Brain microvascular endothelial cell (primary cell): ENCODE measurements at places on chromosomes 11 and 22.
A peak's percentile ranks its signal among the peaks of the same experiment; 100 is the strongest.

GRCh38 chr22:44100411-44100810 is 76.3 kb downstream of the PARVB start:
- no peak for DNase-seq

- DNase-seq, result no peak
Observed at GRCh38 chr11:73728000-73728399, 32.9 kb downstream of the RAB6A start.

GRCh38 chr11:100965346-100965745 is 164.3 kb downstream of the PGR start:
- no peak for DNase-seq

DNA sequence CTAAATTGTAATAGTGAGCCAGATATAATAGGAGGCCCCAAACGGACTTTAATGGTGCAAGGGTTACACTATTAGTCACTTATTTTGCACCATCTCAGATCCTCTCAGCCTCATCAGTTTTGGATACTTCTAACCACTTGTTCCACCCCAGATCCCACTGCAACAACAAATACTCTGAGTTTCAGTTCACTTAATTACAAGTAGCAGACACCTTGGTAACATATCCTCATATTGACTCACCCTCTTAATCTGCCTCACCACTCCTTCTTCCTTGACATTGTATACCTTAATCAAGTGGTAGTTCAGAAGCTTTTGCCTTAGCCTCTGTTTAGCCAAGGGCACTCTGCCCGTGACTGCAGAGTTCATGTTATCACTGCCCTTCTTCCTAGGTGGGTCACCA is 256.1 kb upstream of the UBASH3B start:
- DNase-seq, result no peak

GRCh38 chr22:24107661-24108060 is 73.6 kb upstream of the SUSD2 start:
- peak; percentile 61 for DNase-seq

GRCh38 chr22:28874061-28874460 is 9.3 kb upstream of the ZNRF3 start:
- no peak for DNase-seq

- DNase-seq, result no peak
Observed at GRCh38 chr22:17637490-17638181, 921 bp upstream of the BCL2L13 start.

DNA sequence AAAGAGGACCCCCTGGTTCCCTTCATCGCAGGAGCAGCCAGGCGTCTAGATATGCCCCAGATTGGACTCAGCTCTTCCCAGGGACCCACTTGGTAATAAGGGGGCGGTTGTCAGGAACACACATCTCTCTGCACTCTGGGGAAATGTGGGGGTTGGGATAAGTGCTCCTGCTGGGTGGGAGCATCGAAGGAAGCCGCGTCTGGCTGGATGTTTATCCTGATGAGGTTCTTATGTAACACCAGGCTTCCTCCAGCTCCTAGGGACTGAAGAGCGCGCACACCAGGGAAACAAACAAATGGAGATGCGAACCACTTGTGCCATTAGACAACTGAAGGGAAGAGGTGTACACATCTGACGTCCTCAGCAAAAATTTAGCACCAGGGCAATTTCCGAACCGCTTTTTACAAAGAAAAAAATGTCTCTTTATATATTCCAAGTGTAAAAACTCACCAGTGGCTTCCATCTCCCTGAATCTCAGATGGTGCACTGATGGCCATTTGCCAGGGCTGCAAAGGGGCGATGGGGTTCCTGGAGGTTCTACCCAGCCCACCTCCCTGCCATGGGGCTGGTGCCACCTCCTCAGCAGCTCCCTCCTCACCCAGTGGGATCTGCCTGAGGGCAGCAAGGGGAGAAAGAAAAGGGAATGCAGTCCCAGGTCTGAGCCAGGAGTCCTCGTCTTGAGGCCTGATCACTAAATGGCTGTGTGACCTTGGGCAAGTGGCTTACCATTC is 89.4 kb downstream of the PKNOX2 start:
- no peak for DNase-seq

- no peak for DNase-seq
Observed at GRCh38 chr11:47215366-47215910, 664 bp downstream of the DDB2 start.

DNA sequence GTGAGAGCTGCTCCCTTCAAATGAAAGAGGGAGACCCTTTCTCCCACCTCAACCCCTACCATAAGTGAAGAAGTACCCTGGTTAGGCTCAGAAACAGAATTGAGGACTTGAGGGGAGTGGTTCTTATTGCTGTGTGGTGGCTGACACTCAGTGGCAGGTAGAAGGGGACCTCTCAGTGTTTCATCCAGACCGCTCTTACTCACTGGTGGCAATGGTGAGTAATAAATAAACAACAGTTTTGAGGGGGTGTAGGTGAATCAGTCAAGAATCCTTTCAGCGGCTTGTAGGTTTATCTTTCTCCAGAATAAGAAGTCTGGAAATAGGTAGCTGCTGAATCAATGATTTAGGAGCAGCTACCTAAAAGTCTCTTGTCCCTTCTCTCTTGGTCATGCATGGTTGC is 403.4 kb upstream of the B3GAT1 start:
- DNase-seq, result no peak

DNA sequence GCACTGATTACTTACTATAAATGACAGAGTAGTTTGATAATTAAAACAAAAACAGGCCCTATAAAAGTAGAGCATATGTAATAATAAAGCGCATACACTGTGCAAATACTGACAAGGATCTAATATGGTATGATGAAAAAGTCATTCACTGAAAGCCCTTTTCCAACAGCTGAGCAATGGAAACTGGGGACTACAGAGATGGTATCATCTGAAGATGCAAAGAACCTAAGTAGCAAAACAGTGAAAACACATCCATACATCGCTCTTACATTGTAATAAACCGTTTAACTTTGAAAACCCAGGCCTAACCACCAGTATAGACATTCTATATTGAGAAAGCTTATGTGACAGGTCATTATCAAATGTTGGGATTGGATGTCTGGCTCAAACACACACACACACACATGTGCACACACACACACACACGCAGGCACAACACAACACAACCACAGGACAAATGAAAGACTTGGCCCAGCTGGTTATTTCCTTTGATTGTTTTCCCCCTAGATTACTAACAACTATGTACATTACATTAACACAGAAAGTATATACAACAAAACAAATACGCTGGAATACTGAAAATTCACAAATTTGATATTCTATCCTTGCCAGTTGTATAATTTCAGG is 119.5 kb downstream of the APOL5 start:
- no peak for DNase-seq

GRCh38 chr22:37806409-37807333 is 1.1 kb upstream of the GCAT start:
- no peak for DNase-seq

- no peak for DNase-seq
Observed at GRCh38 chr11:43542750-43543712, 137.5 kb upstream of the HSD17B12 start.

GRCh38 chr22:19105867-19106802 is 16.1 kb downstream of the DGCR2 start:
- no peak for DNase-seq

DNA sequence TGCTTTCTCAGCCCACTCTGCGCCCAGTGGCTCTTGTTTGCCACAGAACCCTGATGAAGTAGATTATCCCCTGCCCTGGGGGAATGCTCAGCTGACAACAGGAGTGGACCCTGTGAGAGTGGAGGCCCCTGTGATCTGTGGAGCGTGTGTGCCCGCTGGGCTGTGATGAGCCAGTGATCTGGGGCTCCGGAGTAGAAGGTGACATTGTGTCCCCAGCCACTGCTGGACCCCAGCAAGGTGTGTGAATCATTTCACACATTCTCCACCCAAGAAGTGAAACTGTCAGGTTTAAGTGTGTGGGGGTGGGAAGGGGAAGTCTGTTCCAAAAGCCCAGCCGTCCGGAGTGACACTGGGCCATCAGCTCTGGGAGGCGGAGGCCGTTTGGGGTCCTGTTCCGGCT is 33.1 kb upstream of the GRAMD4 start:
- no peak for DNase-seq

- no peak for DNase-seq
Observed at GRCh38 chr11:101741479-101742175, 157.8 kb upstream of the TRPC6 start.

DNA sequence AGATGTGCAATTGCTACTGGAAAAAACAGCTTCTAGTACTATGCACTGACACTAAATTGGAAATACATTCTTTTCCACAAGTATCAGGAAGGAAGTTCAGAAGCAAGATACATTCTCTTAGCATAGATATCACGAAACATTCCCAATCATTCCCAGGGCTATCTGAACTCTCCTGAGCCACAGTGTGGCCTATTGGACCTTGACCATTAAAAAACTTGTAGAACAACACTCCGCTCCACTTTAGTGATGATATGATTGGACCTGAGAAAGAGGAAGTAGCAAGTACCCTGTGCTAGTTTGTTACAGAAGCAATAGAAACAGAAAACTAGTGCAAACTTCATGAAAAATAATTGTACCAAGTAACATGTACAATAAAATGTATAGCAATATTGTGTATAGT is 11.4 kb upstream of the OR5AK2 start:
- no peak for DNase-seq

- no peak for DNase-seq
Observed at GRCh38 chr22:19137384-19138216, 6.5 kb downstream of the TSSK2 start.

GRCh38 chr11:70473186-70473872 is 75.0 kb downstream of the CTTN start:
- no peak for DNase-seq

DNA sequence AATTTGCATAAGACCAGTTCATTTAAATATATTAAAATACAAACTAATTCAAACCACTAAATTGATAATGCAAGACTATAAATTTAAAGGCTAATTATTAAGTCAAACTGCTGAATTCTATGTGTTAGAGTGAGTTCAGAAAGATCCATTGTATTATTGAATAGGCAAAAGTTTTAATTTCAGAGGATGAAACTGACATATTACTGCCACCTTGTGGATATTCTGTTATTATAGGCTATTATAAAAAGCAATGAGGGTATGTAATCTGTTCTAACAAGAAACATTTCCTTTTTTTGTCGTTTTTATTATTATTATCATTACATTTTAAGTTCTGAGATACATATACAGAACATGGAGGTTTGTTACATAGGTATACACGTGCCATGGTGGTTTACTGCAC is 20.9 kb upstream of the NAALAD2 start:
- DNase-seq, result no peak

GRCh38 chr11:13126430-13126829 is 117.3 kb downstream of the RASSF10 start:
- peak; percentile 93 for DNase-seq

GRCh38 chr22:45942787-45943493 is 34.0 kb downstream of the WNT7B start:
- no peak for DNase-seq

DNA sequence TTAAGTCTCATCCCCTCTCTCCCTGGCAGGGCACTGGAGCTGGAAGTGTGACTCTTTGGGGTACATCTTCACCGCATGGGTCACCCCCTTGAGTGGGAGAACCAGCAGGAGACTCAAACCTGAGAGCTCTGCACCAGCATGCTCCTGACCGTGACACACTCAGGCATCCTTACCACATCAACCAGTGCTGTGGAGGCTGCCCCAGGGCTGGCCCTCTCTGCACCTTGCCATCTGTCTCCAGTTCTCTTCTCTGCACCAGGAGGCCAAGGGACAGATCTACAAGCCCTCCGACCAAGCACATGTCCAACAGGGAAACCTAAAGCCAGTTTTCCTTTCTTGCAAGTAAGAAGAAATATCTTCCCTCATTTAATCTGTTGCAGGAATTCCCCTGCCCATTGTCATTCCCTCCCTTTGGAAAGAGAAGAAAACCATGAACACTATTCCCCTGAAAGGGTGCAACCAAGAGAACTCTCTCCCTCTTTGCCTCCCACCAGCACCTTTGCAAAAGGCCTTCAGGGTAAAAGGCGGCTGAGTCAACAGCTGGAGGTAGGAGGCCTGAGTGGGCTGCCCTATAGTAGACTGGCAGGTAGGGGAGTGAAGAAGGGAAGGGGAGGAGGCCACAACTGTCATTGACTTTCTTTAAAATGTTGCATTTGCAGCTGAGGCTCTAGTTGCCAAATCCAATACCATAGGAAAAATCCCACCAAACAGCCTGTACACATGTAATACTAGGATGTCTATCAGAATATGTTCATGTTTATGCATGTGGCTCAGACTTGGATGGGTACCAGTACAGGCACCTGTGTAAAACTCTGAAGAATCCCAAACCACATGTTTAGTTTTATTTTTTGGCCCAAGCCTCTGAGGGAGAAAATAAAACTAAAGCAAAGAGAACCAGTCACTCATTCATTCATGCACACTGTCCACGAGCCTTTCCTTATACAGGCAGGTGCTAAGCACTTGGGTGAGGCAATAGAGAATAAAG is 117.0 kb downstream of the WT1 start:
- DNase-seq, result no peak

GRCh38 chr11:88535916-88536547 is 198.5 kb upstream of the CTSC start:
- DNase-seq, result no peak

DNA sequence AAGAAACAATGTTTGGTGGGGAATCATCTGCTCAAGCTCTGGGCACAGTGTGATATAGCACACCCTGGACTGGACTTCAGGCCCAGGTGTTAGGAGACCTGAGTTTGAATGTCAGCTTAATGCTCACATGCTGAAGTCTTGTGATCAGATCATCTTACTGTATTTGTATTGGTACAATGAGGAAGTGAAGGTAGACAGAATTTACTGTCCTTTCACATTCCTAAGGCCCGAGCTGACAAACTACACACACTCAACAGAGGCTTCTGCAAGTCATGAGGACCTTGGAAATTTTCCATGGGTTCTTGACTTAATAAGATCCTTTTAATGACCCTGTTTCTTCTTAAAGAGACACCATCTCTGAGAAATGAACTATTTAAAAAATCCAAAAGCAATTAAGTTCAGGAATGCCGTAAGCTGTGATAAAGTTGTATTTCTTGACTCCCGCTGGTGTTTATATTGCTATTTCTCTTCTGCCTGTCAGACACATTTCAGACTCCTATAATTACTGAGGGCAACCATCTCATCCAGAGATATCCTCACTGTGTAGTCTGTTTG is 802.0 kb downstream of the DLG2 start:
- DNase-seq, result no peak

- no peak for DNase-seq
Observed at GRCh38 chr11:100247704-100248103, 439.4 kb upstream of the ARHGAP42 start.

DNA sequence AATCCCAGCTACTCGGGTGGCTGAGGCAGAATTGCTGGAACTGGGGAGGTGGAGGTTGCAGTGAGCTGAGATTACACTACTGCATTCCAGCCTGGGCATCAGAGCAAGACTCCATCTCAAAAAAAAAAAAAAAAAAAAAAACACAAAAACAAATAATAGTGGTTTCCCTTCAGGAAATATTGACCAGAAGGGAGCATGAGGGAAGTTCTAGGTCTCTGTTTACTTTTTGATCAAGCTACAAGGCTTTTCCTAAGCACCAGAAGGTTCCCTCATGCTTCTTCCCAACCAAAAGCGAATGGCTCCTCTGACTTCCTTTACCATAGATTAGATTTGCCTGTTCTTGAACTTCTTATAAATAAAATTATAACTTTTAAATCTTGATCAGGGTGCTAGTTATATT is 18.3 kb downstream of the MYO18B start:
- DNase-seq, result no peak
